T-helper 2 cell treated with Interferon-gamma antibody and Interleukin-4, amounts not matched to agents 5 μg/mL and 100 μg/mL, for 36 hours (primary cell): ENCODE measurements at places on chromosomes 13 and 19.

DNA sequence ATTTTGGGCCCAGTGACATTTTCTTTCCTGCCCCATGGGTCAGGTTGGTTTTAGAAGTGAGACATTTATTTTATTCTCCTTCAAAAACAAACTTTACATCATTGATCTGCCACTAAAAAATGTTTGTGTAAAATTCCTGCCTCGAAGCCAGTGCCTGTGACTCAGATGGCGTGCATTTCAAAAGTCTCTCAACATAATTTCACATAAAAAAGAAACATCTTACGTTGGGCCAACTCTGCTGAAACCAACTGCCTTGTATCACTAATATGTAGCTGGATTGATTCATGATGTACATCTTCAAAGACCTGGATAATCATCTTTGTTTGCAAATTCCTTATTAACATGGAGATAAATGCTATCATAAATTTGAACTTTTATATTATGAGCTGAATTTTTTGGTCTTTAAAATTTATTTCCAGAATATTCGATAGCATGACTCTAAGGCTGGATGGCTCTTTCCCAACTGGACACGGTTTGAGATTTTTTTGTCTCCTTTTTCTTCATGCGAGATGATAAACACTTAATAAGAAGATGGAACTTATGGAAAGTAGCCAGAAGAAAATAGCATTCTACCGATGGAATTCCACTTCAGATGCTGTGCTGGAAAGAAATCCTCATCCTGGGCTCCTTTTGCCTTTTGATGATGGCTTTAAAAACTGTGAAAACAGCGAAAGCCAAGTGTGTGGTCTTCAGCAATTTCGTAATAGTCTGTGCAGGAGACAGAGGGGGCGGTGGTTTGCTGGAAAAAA lies 420.5 kb downstream of the FGF9 start:
- no peak for DNase-seq

DNA sequence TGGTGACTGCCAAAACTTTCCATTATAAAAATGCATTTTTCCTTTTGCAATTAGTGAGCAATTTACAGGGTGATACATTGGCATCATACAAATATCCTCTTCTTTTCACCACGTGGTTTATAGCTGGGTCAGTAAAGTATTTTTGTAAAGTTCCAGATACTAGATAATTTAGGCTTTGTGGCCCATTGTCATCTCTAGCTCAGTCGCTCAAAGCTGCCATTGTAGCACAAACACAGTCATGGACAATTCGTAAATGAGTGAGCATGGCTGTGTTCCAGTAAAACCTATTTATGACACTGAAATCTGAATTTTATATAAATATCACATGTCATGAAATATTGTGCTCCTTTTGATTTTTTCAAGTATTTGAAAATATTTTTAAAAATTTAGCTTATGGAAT lies 162.9 kb downstream of the USP12 start:
- DNase-seq: no peak

DNA sequence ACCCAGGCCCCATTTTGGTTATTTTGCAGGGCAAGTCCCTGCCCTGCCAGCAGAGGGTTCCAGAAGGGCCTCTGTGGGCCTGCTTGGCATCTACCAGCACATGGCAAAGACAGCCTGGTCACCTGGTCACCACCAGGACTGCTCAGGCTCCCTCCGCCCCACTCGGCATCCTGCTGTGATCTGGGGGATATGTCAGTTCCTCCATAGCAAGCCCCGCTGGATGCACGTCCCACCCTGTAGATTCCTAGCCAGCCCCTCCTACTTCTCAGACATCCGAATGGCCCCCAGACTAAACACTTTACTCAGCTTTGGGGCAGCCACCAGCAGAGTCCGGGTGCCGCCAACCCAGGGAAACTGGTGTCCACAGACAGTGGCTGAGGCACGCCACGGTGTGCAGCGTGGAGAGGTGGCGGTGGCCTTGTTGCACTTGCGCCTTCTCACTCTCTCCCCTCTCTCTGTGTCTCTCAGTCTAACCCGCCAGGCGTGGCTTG lies 31.8 kb upstream of the USE1 start:
- no peak for DNase-seq

- no peak for DNase-seq
Measured at GRCh38 chr13:19955873-19956559, 2.5 kb upstream of the ZMYM2 start.

DNA sequence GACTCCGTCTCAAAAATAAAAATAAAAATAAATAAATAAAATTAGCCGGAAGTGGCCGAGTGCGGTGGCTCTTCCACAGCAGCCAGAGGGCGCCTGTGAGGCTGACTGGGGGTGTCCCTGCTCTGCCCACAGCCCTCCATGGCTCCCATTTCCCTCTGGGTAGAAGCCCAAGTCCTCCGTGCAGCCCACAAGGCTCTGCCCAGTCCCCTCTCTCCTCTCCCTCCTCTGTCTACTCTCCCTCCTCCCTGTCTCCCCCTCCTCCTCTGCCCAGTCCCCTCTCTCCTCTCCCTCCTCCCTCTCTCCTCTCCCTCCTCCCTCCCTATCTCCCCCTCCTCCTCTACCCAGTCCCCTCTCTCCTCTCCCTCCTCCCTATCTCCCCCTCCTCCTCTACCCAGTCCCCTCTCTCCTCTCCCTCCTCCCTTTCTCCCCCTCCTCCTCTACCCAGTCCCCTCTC lies 20.4 kb downstream of the MISP start:
- no peak for DNase-seq

GRCh38 chr19:12155324-12155860 lies 1.1 kb downstream of the ZNF625 start:
- DNase-seq: no peak

DNA sequence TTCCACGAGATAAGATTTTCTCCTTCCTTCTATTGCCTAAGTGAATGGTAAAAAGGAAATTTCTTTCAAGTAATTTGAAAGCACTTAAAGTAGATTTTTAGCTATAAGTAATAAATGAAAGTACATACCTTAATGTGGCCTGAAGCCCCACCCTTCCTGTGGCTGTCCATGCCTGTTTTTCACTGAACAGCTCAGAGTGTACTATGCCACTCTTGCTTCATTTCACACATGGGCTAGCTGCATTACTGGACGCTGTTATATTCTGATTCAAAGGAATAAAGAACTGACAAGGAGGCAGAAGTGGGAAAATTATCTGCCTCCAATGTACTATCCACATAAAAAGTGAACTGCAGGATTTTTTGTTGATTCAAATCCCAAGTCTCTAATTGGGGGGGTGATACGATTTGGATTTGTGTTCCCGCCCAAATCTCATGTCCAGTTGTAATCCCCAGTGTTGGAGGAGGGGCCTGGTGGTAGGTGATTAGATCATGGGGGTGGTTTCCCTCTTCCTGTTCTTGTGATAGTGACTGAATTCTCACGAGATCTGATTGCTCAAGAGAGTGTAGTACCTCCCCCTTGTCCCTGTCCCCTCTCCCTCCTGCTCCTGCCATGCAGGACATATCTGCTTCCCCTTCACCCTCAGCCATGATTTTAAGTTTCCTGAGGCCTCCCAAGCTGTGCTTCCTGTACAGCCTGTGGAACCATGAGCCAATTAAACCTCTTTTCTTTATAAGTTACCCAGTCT lies 154.7 kb upstream of the SGCG start:
- no peak for DNase-seq

- peak; percentile 70 for DNase-seq
Measured at GRCh38 chr13:20475927-20476691, 49.5 kb downstream of the CRYL1 start.

DNA sequence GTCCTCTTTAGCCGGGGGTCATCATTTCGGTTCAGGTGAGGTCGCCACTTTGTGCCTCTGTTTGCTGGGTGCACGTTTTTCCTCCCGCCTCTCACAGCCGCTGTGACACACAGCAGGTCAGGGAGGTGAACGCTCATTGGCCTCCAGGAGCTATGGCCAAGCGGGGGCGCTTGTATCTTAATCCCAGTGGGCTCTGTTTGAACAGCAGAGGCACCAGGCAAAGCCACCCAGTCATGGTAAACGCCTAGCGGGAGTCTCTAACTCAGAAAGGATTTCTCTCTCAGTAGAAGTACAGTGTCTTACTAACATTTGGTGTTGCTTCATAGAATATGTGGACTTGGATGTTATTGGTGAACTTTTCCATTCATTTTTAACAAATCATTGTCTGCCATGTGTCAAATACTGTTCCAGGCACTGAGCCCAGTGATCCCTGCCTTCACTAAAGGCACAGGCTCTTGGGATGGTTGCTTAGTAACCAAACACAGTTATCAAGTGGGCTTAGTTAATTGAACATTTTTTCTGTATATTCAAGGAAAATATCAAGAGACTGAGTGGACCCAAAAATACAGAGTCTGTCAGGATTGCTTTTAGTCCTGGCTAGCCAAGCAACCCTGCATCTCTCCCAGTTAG lies 186.7 kb downstream of the STK24 start:
- no peak for DNase-seq

- no peak for DNase-seq
Measured at GRCh38 chr19:13689085-13689484, 75.2 kb upstream of the MRI1 start.

DNA sequence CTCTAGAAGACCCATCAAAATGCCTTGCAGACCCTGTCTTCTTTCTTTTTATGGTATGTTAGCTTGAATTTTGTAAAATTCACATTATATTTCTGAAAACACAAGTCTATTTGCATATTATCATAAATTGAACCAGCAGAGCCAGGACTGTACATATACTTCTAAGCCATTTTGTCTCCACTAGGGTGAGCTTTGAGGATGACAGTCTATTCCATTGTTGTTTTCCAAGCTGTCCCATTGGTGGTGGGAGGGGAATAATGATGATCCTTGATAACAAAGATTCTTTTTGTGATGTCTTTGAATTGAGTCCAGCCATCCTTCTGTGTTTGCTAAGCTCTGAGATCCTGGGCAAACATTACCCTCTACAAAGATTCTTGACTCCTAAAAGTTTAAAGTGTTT lies 359.3 kb upstream of the PCDH20 start:
- DNase-seq: no peak

GRCh38 chr13:34025746-34026145 lies 207.8 kb downstream of the RFC3 start:
- no peak for DNase-seq
